Stimulated activated CD8-positive, alpha-beta memory T cell treated with anti-CD3 and anti-CD28 coated beads, Interleukin-7, amount 100 ng/mL, for 4 hours (primary cell): ENCODE measurements at places on chromosomes 11 and 22.

DNA sequence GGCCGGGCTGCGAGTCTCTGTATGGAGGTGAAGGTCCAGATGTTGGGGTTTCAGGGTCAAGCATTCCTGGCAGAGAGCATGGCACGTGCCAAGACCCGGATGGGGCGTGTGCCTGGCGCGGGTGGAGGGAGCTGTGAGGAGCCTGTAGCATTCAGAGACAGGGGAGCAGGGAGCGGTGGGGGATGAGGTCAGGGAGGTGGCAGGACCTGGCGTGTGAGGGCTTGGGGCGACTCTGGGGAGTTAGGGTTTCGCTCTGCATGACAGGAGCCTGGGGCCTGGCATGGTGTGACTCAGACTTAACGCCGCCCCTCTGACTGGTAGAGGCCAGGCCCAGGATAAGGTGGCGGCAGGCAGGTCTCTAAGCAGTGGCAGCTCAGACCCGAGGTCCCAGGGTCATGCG lies 103.0 kb downstream of the KCNQ1 start:
- no peak for DNase-seq

DNA sequence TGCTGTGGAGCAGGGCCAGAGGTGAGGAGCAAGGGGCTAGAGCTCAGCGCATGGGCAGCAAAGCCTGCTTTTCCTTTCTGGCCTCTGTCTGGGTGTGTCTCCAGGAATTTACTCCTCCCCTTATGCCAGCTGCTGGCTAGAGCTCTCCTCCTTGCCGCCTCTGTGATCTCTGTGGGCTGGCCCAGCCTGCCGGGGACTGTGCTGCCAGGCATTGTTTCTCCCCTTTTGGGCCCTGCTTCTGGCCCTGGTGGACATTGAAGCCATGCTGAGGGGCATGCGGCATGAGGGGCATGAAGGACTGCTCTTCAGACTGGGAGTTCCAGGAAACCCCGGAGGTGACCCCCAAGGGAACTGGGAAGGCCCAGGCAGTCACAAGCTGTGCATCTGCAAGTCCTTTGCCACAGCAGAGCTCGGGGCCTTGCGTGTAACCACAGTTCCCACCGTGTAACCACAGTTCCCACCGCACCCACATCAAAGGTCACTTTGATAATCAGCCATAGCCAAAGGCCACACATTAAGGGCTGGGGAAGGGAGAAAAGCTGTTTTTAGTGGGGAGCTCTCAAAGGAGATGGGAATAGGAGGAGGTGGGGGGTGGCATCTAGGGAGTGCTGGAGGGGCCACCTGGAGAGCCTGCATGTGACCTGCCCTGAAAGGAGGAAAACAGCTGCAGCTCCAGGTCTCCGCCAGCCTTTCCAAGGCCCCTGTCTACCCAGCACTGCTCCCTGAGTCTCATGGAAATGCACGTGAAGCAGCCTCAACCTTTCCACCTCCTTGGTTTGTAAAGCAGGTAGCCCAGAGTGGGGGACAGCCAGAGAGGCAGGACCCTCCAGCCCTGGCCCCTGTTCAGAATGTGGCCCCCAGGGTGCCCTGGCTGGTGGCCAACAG lies 62.3 kb downstream of the PPFIBP2 start:
- no peak for DNase-seq

- no peak for DNase-seq
These were observed 66.5 kb downstream of the CCDC34 start for GRCh38 chr11:27296497-27296896.

GRCh38 chr11:86172894-86173293 lies 71.7 kb upstream of the EED start:
- DNase-seq: no peak

- DNase-seq: no peak
These were observed 211.0 kb upstream of the NAV2 start for GRCh38 chr11:19501631-19502030.

DNA sequence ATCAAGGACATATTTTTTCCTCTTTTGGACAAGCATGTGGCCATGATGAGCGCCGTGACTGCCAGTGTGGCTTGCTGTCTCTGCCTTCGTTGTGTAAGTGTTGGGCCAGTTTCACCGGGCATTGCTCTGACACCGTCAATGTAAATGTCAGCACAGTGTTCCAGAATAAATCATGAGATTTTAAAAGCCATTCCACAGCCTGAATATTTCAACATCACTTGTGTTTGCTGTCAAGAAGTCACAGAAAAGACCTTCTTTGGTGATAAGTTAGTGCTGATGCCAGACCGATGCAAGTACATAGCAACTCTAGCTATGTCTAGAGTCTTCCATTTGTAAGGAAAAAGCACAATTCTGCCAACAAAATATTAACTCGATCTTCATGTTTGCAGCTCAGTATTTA lies 467.8 kb downstream of the TBC1D22A start:
- DNase-seq: no peak

DNA sequence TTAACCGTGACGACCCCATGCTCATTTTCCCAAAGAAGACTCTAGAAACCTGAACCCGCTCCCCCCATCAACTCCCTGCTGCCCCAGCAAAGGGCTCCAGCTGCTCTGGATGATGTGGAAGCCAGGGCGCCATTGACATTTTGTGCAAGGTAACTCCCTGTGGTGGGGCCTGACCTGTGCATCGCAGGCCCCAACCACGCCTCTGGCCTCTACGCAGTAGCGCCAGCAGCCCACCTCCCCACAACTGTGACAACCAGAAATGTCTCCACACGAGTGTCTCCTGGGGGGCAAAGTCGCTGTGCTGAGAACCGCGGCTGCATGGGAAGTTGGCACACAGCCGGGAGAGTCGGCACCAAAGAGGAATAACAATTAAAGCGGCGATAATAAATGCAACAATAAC lies 86.9 kb upstream of the PRR5 start:
- DNase-seq: no peak

DNA sequence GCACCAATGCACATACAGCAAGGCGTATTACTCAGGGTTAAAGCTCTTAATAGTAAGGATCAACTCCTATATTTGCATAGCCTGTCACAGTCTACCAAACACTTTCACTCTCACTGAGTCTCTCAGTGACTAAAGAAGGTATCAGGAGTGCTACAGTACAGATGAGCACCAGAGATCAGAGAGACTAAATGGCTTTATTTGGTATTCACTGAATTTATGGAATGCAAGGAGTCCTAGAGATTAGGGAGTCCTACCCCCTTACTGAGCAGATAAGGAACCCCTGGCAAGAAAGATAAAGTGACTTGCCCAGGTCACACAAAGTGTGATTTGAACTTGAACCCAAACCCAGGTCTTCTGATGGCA lies 396.4 kb upstream of the CCDC90B start:
- no peak for DNase-seq

DNA sequence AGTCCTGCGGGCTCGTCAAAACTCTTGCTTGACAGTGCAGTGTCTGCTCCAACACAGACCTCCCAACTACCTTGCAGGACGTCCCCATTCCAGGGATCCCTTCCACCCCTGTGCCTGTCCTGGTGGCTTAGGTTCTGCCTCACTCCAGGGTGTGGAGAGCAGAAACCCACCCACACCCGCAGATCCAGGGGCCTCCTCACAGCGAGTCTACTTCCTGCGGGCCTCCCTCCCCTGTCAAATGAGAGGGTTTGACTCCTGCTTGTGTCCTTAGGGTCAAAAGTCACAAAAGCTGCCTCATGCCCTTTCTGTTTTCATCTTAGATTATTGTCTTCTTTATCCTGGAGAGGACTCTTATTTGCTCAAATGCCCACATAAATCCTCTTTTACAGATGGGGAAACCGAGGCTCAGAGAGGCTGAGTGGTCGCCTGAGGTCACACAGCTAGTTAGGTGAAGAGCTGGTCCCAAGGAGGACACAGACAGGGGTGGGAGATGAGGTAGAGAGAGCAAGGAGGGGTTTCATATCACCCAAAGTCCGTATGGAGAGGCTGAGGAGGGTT lies 81.1 kb upstream of the KCNQ1OT1 start:
- no peak for DNase-seq

DNA sequence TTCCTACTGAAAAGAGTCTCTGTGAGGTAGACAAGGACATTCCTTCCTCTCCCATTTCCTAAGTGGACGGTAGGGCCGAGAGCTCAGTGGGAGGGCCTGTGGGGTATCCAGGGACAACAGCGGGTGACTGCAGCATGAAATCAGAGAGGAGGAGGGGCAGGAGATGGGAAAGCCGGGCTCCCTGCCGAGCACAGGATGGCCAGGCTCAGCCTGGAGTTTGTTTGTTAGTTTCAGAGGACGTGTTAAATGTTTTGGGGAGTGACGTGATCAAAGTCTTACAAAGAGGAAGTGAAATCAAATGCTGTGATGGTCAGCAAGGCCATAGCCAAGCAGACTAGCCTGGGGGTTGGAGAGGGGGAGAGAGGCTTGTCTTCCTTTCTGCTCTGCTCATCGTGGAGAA lies 152.7 kb downstream of the ADAMTS15 start:
- DNase-seq: no peak

DNA sequence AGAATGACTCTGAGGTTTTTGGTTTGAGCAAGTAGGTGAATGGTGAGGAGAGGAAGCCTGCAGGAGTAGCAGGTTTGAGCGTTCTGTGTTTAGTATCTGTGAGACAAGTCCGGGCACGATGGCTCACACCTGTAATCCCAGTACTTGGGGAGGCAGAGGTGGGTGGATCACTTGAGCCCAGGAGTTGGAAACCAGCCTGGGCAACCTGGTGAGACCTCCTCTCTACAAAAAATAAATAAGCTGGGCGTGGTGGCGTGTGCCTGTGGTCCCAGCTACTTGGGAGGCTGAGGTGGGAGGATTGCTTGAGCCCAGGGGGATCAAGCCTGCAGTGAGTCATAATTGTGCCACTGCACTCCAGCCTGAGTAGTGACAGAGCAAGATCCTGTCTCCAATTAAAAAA lies 9.7 kb upstream of the CENATAC start:
- no peak for DNase-seq

DNA sequence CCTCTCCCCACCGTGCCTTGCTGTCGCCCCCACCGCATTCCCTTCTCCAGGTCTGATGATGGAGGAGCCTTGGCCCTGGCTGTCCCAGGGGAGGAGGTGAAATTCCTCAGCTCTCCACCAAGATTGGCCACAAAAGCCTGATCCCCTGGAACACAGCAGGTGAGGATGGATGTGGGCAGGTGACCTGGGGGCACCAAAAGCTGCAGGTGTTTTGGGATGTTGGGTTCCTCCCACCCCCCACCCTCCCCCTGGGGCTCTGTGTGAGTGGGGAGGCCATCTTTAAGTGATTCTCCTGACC lies 639 bp downstream of the TRIOBP start:
- DNase-seq: no peak

DNA sequence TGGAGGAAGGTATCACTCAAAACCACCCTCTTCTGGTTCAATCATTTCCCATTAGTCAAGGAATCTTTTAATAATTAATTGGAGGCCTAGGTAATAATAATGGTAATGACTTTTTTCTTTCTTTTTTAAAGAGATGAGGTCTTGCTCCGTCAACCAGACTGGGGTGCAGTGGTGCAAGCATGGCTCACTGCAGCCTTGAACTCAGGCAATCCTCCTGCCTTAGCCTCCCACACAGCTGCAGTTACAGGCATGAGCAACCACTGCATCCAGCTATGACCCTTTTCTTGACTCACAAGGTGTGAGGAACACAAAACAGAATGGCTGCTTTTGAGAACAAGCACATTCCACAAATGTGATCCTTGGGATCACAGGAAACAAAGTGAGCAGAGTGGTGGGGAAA lies 3.6 kb downstream of the POLDIP3 start:
- no peak for DNase-seq

DNA sequence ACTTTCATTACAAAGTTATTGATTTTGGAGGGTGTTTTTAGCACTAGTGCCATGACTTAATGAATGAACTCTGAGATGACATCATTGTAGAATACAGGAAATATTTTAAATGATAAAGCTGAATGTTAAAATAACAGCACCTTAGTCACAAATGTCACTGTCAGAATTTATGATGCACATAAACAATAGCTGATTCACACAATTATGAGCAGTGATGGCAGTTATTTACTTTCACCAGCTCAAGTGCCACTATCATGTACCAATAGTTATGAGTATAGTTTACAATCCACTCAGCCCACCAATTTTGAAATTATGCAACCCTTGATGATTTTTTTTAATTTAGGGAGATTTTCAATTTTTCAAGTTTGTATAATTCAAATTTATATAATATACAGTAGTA lies 23.0 kb downstream of the SERPING1 start:
- no peak for DNase-seq

DNA sequence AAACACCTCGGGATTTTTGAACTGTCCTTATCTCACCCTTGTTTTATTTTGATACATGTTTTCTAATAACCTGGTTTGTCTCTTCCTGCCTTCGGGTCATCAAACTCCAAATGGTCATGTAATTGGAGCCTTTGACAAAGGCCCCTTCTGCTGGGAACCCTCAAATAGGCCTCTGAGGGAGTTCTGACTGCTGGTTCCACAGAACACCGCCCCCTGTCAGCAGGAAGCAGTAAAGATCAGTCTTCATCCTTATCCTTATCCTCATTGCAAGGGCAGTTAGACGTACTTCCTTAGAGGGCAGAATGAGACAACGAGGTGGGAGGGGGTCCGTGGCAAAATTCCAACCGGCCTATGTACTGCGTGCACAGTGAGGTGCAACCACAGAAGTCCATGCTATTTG lies 12.1 kb downstream of the TRIM51 start:
- DNase-seq: no peak

- DNase-seq: no peak
These were observed 83.7 kb downstream of the MAML2 start for GRCh38 chr11:96259134-96259830.

DNA sequence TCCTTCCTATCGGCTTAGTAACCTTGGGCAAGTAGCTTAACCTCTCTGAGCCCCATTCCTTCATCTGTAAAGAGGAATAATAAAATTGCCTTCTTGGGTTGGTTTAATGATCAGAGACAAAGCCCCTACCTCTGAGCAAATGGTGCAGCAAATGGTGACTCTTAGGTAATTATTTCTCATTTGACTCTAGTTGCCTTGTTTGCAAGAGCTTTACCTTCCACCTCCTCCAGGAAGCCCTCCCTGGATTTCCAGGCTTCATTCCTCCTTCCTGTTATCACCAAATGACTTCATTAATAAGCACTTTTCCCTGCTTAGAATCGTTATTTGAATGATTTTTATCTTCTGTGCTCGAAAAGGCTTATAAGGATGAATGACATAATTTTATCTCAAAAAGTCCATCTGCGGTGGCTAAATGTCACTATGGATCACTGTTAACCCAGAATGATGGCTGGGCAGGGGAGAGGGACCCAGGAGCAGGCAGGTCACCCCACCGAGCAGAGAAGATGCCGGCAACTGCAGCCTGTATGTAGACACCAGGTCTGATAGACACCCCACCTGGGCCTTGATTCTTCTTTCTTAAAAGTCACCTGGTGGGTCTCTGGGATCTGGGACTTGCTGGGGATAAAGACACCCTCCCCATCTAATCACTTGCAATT lies 106.6 kb downstream of the TSPAN18 start:
- no peak for DNase-seq
